ENCODE measurements at places on chromosomes 2 and 18.

DNA sequence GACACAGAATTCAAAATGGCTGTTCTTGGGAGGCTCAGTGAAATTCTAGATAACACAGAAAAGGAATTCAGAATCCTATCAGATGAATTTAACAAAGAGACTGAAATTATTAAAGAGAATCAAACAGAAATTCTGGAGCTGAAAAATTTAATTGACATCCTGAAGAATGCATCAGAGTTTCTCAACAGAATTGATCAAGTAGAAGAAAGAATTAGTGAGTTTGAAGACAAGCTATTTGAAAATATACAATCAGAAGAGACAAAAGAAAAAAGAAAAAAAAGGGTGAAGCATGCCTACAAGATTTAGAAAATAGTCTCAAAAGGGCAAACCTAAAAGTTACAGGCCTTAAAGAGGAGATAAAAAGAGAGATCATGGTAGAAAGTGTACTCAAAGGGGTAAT lies 12.0 kb upstream of the RANBP2 start:
- DNase-seq = no peak

DNA sequence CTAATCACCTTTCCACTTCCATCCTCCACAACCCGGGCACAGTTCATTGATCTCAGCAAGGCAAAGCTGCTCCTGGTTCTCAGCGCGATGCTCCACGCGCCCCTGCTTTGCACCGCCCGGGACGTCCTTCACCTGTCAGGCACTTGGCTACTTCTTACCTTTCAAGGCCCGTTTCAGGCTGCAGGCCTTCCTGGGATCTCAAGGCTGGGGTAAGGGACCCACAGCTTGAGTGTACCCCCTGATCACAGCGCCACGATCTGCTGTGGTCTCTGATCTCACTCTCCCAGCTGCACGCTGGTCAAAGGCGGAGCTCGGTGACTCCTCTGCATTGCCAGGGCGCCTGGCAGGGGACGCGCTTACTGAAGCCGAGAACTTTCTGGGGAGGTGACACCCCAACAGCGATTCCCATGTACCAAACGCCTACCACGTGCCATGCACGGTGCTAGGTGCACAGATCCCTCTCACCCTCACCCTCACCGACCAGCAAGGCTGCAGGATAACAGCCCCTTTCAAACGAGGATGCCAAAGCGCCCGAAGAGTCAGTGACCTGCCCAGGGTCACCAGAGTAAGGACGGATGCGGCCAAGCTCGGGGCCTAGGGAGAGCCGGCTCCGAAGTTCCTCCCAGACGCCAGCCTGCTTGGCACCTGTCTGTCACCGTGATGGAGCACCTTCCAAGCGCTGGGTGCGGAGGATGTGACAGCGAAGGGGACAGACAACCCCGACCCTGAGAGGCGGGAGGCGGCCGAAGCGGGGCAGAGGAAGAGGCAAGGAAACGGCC lies 818 bp downstream of the ITGB1BP1 start:
- DNase-seq = peak; percentile 26

DNA sequence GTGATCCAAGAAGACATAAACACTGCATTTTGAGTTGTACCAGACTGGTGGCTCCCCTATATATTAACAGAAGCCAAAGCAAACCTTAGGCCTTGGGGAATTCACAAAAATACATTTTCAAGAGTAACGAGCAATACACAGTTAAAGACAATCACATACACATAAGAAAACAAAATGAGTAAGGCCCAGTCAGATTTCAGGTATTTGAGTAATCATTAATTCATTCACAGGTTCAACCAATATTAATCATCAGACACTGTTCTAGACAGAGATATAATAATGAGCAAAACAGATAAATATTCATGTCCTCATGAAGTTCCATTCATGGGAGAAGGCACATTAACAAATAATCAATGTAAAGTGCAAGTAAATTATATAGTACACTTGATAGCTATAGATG lies 9.6 kb downstream of the STPG4 start:
- DNase-seq = no peak

GRCh38 chr2:76953733-76954347 lies 568.3 kb downstream of the LRRTM4 start:
- peak; percentile 22 for DNase-seq

- DNase-seq = no peak
Measured at GRCh38 chr2:142946941-142947340, 69.5 kb downstream of the KYNU start.

DNA sequence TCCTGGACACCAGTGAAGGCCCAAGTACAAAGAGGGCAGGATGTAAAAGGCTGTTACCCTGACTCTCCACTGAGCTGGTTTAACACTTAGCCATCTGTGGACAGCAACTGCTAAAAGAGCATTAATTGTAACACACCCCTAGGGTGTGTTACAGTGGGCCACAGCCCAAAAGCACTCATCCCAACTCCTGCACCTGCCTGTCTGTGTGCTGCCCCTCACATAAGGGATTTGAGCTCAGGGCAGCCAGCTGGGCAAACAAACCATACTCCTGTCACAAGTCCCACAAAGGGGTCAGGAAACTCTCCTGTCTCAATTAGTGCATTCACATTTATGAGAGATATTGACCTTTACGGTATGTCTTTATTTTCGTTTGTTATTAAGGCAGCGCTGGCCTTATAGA lies 833.1 kb upstream of the NXPH2 start:
- DNase-seq = no peak

GRCh38 chr2:30580391-30580790 lies 133.3 kb downstream of the LCLAT1 start:
- DNase-seq = no peak

DNA sequence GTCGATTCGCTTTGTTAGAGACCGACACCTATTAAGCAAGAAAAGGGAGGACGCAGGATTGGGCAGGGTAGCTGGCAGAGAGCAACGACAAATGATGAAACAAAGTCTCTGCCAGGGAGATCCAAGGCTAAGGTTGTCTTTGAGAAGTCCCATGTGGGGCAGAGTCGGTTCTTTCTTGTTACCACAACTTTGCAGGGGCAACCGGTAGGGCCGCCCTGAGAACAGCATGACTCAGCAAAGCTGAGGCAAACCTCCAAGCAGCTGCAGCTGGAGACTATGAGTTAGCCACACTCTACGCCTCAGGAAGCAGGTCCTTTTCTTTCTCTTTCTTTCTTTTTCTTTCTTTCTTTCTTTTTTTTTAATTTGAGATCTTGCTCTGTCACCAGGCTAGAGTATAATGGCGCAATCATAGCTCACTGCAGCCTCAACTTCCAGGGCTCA lies 452.3 kb upstream of the ID2 start:
- no peak for DNase-seq

GRCh38 chr2:100831831-100832230 lies 11.9 kb downstream of the NPAS2 start:
- no peak for DNase-seq

DNA sequence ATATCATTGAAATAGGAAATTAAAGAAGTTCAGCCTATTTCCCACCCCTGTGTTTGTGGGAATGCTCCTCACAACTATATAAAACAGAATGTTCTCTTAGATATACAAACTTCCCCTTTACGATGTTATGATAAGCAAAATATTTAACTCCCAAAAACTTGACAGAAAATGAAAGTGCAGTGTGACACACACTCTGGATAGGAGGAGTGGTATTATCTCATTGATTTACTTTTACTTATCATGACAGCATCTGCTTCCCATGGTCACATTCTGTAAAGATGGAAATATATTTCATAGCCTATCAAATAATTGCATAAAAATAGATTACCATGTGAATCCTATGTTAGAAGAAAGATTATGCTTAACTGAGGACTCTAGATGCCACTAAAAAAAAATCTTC lies 96.6 kb upstream of the STK17B start:
- DNase-seq = no peak

DNA sequence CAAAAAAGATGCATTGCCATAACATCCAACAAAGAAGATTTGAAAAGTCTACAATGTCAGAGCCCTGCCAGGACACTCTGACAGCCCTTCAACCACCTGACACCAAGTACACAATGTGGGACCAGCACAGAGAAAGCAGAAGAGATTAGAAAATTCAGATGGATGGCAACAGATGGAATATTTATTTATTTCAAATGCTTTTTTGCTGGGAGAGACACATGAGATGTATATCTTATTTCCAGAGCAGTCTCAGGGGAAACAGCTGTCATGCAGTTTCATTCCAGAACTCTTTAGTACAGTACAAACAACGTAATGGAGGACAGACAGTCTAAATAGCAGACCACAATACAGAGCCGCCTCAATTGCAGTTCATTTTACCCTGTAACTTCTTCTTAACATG lies 110.1 kb downstream of the MAIP1 start:
- DNase-seq = no peak

- peak; percentile 18 for DNase-seq
Measured at GRCh38 chr2:15943378-15944280, 3.3 kb downstream of the MYCN start.

DNA sequence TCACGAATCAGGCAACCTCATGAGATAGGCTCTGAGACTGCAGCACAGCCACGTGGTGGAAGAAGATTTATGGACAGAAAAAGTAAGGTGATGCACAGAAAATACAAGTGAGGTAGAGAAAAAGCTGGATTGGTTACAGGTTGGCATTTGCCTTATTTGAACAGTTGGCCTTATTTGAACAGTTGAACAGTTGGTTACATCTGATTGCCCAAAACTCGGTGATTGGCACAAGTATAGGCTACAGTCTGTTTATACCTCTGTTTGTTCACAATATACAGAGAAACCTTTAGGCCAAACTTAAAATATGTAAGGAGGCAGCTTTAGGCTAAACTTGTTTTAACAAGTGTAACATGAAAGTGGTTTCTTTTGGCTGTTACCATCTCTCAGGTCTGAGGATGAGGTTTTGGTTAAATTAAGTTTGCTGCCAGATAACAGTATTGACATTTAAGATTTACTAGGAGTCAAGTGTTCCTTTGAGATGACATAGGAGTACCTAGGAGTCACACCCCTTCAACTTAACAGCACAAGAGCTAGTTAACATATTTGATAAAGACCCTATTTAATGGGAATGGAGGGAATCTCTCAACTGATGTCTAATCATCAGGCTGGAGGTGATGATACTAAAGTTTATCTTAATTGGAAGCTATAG lies 16.5 kb upstream of the GPR155 start:
- DNase-seq = no peak

- DNase-seq = no peak
Measured at GRCh38 chr2:27291865-27292264, 9.6 kb downstream of the TRIM54 start.

DNA sequence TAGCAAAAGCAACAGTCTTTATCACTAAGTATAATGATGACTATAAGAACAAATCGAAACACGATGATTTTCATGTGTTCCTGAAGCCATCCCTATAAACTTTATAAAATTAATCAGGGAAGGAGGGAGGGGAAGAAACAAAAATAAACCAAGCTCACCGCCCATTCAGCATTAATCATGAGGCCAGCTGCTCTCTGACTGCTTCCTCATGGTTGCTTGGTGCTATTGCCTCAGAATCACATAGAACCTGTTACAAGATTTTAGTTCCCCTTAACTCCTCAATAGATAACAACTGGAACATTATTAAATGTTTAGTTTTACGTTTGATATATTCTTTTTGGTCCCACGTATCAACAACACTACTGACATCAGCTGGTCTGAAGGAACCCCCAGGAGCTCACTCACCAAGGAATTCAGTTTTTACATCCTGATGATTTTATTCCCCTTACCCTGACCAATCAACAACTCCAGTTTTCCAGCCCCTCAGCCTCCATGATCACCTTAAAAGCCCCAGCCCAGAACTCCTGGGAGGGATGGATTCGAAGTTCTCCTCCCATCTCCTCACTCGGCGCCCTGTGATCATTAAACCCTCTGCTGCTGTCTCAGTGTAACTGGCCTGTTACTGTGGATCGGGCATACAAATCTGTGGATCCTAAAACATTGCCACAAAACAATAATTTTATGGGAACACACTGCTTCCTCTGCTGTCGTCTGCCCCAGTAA lies 10.6 kb upstream of the HNRNPLL start:
- no peak for DNase-seq

- no peak for DNase-seq
Measured at GRCh38 chr2:2743164-2743571, 412.1 kb upstream of the MYT1L start.

DNA sequence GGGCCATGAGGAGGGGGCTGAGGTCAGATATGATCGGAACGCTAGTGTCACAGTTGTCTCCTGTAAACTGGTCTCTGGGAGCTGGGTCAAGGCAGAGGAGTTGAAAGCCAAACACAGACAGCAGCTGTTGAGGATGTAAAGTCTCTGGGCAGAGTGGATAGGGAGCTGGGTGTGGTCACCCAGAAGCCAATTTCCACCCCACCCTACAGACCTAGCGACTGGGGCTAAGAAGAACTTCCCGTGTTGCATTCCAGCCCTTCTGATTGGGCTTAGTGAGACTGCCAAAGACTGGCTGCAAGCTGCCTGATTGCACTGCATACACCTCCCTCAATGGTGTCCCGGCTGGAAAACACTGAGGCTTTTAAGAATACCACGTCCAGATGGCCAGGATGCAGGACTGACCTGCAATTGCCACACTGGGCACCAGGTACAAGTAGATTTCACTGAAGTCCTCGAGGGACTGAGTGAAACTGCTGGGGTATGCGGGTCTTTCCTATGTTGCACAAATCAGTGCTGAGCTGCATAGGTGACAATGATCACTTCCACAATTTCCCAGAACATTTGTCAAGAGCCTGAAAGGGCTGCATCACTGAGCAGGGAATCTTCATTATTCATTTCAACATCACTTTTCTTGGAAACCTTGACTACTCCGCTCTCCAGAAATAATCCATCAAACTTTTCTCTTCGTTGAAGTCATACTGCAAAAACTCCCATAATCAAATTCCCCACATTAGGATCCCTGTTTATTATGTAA lies 43.1 kb upstream of the EML4 start:
- DNase-seq = no peak

DNA sequence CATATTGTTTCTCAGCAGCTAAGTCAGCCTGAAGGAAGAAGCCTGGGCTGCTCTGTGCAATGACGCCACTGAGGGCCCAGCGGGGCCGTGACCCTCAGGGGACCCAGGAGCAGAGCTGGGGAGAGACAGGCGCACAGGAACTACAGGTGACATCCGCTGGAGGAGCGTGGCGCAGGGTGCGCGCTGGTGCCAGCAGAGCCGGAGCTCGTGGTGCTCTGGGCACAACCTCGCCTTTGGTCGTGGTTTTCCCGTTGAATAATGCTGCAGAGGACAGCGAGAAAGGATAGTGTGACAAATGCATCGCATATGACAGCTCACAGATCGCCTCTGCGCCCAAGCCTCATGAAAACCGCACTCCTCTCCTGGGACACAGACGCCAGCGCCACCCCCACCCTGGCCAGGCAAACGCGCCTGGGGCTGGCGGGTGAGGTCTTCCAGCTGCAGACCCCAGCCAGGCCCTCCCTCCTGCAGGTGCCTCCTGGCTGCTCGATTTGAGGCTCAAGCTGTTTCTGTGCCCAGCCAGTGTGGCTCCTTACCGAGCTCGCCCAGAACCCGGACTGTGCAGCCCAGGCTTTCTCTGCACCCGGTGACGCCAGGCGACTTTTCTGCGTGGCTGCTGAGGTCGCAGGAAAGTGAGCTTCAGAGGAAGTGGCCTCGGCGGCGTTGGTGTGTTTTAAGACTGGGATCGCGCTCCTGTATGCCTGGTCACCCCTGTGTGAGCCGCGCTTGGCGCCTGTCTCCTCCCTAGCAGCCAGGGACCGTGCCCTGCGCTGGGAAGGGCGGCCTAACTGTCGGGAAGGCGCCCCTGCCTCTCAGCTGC lies 583.1 kb upstream of the HS6ST1 start:
- DNase-seq = no peak

All from COLO829 (cell line).